WTC11 (cell line): ENCODE measurements at places on chromosomes 5 and 9. TPM values are rescaled to one million over a fixed set of nuclear protein-coding genes. Genes with fewer than 3 reads are reported as not detected.

GRCh38 chr5:36934740-36935356 lies 58.3 kb downstream of the NIPBL start:
- no peak for DNase-seq

DNA sequence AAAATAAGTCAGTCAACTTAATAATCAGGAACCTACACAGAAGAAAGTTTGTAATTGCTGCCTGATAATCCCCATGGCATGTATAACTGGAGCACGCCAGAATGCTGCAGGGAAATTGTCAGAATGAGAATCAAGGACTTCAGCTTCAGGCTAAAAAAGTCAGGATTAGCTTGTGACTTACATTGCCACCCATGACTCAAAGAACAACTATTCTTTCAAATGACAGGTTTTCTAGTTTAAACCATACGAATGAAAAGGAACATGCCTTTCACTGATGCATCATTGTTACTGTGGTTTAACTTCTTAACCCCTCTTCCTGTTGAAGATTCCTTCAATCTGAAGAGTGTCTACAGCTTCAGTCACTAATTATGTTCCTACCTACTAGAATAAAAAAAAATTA lies 112.4 kb downstream of the ISL1 start:
- no peak for DNase-seq

- no peak for DNase-seq
Measured at GRCh38 chr5:157431544-157432200, 28.3 kb upstream of the NIPAL4 start.

DNA sequence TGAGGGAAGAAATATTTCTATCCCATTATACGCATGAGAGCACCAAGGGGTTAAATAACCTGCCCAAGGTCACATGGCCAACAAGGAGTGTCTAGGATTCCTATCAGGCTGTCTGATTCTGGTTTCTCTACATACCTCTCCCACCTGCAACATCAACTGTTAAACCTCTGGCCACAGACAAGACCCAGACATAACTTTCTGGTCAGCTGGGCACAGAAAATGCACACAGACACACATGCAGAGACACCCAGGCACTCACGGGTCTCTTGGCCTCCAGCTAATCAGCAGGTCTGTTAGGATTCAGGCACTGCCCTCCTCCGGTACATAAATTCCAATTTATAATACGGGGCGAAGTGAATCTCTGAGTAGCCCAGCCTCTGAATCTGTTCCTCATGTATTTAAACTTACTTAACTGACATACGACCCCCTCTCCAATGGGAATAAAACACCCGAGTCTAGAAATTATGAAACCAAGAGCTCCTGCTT lies 1.5 kb downstream of the SEPTIN8 start:
- DNase-seq, result no peak

GRCh38 chr5:158256096-158256495 lies 397.2 kb upstream of the CLINT1 start:
- DNase-seq, result no peak

DNA sequence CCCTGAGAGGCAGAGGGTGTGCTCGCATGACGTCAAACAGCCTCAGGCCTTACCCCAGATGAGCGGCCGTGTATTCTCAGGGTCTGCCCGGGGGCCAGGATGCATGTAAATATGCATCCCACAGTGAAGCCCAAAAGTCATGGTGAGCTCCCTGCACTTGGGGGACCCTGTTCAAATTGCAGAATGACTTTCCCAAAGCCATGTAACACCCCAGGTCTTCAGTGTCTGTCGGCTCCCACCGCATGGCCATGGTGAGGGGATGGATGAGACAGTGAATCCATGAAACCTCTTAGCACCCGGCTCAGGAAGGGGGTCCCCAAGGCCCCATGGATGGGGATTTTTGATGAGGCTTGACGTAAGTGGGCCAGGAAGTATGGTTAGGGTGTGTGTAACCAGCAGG lies 9.3 kb upstream of the COL5A1 start:
- peak; percentile 3 for DNase-seq

GRCh38 chr5:73282383-73282782 lies 109.4 kb downstream of the TMEM174 start:
- DNase-seq, result no peak

FABP6 gene
- 2.3 to 4.9 TPM (median 2.9 TPM) in 3 replicates for total RNA-seq

RUFY1 gene
- 32.3 to 34.0 TPM (median 32.7 TPM) in 3 replicates for total RNA-seq

IFNK gene
- not detected in 3 replicates for total RNA-seq

DNA sequence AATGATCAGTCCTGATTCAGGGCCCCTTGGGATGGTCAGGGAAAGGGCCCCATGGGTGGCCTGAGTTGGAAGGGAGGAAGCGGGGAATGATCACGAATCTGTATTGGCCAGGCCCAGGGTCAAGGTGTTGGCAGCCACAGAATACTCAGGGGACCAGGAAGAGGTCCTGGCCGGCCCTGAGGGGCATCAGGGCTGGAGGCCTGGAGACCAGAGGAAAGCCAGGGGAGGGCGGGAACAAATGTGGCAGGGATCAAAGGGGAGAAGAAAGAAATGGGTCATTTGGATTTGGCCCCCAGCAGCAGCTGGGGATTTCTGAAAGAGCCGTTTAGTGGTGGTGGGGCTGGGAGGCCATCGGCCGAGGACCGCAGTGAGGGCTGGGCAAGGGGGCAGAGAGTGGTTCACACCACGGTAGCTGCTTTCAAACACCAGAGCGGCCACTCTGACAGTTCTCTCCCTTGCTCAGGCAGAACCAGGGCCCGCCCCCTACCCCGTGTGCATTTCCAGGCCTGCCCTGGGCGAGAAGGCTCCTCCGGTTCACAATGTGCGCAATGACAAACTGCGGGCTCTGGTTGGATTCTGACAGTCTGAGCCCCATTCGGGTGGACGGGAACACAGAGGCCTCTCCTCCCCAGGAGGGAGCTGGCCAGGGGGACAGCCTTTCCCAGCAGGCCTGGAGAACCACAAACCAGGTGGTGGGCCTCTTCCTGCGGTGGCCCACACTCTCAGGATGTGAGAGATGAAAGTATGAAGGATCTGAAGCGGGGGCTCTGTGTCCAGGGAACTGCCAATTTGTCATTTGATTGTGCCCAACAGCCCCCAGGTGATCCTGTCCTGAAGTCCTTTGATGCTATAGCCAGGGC lies 220.3 kb upstream of the IER5L start:
- no peak for DNase-seq

- DNase-seq, result no peak
Measured at GRCh38 chr5:122126756-122127321, 2.5 kb upstream of the ZNF474 start.

PCDHA9 gene
- total RNA-seq, result 1.1 to 1.5 TPM (median 1.4 TPM) in 3 replicates

GRCh38 chr5:493119-493701 lies 31.0 kb downstream of the SLC9A3 start:
- DNase-seq, result no peak

DNA sequence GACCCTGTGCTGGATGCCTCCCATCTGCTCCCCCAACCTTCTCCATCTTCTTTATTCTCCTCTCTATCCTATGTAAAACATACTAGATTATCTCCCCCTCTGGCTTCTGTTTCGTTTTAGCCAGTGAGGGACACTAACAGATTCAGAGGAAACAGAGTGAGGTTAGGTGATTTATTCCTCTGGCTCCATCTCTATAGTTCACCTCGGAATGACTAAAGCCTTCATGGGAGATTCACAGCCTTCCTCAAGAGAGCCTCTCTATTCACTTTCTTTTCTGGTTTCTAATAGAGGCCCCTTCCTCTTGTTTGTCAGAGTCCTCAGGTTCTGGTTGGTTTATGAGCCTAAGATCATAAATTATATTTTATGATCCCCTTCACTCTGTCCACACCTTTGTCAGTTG lies 633.1 kb upstream of the TYRP1 start:
- no peak for DNase-seq

ITGA2 gene
- total RNA-seq, result 5.3 to 5.5 TPM (median 5.5 TPM) in 3 replicates

- DNase-seq, result no peak
Measured at GRCh38 chr5:79399046-79399445, 114.9 kb downstream of the HOMER1 start.

DNA sequence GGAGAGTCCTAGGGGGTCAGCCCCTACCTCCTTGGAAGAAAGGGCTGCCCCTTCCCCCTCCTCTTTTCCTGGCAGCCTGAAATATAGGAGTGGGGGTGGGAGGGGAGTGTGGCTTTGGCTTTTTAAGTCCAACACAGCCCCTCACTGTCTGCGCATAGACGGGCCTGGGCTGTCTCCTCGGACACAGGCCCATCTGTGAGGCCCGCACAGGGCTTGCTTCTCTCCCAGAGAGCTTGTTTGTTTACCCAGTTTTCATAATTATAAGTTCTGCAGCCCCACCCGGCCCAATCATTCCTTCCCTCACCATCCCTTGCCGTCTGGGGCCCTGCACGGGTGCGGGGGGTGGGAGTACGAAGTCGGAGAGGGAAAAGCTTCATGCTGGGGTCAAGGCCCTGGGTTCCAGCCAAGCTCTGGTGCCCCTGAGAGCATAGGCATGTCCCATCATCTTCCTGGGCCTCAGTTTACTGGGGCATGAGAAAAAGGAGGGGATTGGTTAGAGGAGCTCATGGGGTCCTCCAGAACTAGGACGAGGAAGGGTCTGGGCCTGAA lies 54.0 kb upstream of the STXBP1 start:
- no peak for DNase-seq
